Adrenal gland (tissue), 19 donors: ENCODE measurements at places on chromosomes 5 and 9.

DNA sequence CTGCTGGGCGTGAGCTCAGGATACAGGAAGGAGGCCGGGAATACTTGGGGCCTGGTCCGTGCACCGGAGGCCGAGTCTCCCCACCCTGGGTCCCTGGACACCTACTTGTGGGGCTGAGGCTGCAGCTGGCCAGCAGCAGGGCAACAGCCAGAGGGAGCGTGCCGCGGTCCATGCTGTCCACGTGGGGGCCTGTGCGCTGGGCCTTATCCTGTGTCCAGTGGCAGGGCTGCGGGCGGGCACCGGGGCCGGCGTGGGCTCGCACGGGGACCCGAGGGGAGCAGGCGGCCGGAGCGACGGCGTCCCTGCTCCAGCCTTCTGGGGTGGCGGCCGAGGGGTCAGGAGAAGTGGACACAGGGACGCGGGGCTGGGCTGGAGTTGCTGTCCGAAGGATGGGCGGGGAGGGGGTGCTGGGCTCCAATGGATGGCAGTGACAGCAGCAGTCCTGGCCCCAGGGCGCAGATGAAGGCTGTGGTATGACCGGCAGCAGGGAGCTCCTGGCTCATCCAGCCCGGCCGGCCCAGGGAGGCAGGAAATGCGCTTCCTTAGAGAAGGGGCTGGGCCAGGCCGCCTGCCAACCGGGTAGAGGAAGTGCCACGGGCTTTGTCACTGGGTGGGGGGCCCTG is at the start of gene ENG:
Gene ENG (minus strand): TSS at position 475 of the 623 bp plus-strand sequence. CDS start 303 bp downstream, at position 172.
- DNase-seq = peak; percentile 69

- no peak for DNase-seq
Observed at GRCh38 chr9:113350107-113350661, 843 bp downstream of the BSPRY start.

- no peak for DNase-seq
Observed at GRCh38 chr9:26375448-26375847, 517.2 kb downstream of the CAAP1 start.

DNA sequence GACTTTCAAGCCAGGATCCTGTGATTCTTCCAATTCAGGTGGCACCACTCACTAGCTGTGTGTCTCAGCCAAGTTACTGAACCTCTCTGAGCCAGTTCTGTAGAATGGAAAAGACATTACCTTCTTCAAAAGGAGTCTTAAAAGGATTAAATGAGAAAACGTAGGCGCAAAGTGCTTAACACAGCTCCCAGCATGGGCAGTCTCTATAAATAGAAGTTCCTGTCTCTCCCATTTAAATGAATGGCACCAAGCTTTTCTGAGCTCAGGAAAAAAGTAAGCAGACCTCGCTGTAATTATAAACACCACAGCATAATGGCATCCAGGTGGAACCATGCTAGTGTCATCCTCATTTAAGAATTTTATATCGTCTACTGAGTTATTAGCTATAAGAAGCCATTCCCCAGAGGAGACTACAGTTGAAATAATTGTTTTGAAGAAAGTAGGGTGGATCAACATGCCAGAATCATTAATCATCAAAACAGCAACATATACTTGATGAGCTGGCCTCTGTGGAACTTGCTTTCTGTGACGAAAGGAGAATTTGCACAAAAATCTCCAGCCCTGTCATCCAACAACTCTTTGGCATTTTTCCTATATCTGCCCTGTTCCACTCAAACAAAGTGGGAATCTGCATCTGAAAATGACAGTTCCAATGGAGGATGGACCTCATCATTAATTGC is 188.9 kb downstream of the SPOCK1 start:
- no peak for DNase-seq

GRCh38 chr9:115976781-115977180 is 176.8 kb upstream of the PAPPA start:
- no peak for DNase-seq

DNA sequence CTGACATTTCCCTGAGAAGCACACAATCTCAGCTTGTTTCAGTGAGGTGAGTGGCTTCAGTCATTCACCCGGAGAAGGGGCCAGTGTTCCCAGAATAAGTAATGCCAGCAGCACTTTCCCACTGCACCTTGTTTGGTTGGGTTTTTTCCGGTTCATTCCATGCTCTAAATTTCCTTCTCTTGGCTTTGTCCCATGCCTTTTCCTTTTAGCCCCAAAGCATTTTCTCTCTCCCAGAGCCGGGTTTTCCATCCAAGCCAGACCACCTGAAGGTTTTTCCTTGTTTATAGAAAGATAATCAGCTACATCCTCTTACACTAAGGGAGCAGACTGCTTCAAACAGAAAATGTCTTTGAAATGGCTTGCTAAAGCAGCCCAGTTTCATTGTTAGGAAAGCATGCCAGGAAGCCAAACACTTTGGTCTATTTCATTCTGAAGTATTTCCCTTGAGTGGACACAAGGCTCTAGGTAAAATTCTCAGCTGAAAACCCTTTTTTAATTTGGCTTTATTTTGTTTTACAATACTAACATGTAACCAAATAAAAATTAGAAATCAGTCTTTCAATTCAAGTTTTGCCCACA is 501.6 kb downstream of the DTWD2 start:
- no peak for DNase-seq

- DNase-seq = no peak
Observed at GRCh38 chr5:21603796-21604195, 1249.3 kb downstream of the CDH12 start.

DNA sequence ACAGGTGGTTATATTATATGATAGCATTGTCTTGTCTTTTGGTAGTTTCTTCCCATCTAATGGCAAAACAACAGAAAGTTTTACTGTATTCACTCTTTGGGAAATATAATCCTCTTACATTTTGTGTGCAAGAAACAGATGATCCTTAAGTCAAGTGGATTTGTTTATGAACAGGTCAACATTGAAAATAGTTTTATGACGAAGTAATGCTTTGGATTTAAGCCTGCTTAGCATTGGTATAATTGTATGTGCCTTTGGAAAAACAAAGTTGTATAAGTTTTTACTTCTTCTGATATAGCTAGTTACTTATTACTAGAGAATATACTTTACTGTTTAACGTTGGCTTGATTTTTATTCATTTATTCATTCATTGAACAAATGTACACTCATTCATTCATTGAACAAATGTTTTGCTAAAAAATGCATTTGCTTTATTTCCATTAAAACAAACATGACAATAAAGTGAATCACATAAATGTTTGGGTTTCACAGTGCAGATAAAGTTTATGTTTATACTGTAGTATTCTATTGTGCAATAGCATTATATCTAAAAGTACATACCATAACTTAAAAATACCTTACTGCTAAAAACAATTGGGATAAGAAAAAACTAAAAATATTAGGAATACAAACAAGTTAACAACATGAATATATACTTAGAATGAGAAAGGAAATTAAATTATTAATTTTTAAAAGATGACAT is 12.3 kb downstream of the SGCD start:
- DNase-seq = no peak

DNA sequence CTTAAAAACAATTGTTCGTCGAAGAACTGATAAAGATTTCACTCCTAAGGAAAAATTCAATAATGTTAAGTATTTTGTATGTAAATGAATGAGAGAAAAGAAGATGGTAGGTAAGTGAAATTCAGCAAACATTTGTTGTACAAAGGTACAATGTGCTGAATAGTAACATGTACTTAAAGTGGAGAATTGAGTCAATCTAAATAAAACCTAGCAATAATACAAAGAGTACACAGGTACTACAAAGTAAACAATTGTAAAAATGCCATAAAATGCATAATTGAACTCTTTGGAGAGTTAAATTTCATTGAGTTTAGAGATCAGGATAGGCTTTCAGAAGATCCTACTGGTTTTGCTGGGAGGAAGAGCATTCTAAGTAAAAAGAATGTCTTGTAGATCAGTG is 82.9 kb downstream of the ERBIN start:
- no peak for DNase-seq

GRCh38 chr9:5843794-5844471 is 11.0 kb upstream of the ERMP1 start:
- no peak for DNase-seq

DNA sequence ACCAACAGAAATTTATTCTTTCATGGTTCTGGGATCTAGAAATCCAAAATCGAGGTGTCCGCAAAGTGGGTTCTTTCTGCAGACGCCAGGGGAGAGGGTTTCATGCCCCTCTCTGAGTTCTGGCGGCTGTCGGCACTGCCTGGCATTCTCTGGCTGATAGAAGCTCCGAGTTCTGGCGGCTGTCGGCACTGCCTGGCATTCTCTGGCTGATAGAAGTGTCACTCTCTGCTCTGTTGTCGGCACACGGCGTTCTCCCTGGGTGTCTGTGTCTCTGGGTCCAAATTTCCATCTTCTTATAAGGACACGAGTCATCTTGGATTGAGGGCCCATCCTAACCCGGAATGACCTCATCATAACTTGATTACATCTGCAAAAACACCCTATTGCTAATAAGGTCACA is 7.6 kb downstream of the GFI1B start:
- no peak for DNase-seq

- no peak for DNase-seq
Observed at GRCh38 chr5:94345257-94345656, 273.1 kb downstream of the KIAA0825 start.

GRCh38 chr5:17114233-17114632 is 103.2 kb upstream of the BASP1 start:
- no peak for DNase-seq

- DNase-seq = no peak
Observed at GRCh38 chr5:1011741-1012312, 3.2 kb downstream of the NKD2 start.

GRCh38 chr5:114308508-114308907 is 53.4 kb upstream of the KCNN2 start:
- no peak for DNase-seq

DNA sequence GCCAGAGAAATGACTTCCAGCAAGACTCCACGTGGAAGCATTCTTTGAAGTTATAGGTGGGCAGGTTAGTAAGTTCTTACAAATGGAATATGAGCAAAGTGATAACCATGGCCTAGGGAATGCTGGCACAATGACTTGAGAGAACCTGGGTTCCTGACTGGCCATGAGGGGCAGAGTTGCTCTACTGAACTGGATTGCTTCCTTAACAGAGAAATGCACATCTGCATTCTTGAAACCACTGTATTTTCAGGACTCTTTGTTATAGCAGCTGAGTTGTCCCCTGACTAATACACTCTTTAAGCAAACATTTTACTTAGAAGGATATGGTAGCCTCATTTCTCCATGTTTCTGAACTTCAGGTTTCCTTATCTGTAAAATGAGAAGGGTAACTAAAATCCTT is 108.3 kb upstream of the GNA14 start:
- no peak for DNase-seq

- no peak for DNase-seq
Observed at GRCh38 chr5:150189728-150190502, at the start of gene SLC6A7. TSS of gene SLC6A7 (plus strand) at chr5:150190062. CDS start at chr5:150190328, 266 bp downstream.
